ENCODE measurements at places on chromosomes 2 and 18. TPM values are rescaled to one million over a fixed set of nuclear protein-coding genes. Genes with fewer than 3 reads are reported as not detected.

- no peak overlapping the region for H3K4me3 ChIP-seq
- H3K27ac ChIP-seq: no peak overlapping the region
- H3K4me1 ChIP-seq: no peaks in the 10 kb centered on the region
- DNase-seq: no peak
Observed at GRCh38 chr2:226730481-226730880, 69.1 kb downstream of the IRS1 start.

- H3K27me3 ChIP-seq: no peaks in the 10 kb centered on the region
- no peaks in the 10 kb centered on the region for H3K4me1 ChIP-seq
- no peaks in the 10 kb centered on the region for H3K36me3 ChIP-seq
- no peak overlapping the region for H3K27ac ChIP-seq
Observed at GRCh38 chr18:6976935-6977334, 140.7 kb downstream of the LAMA1 start.

DNA sequence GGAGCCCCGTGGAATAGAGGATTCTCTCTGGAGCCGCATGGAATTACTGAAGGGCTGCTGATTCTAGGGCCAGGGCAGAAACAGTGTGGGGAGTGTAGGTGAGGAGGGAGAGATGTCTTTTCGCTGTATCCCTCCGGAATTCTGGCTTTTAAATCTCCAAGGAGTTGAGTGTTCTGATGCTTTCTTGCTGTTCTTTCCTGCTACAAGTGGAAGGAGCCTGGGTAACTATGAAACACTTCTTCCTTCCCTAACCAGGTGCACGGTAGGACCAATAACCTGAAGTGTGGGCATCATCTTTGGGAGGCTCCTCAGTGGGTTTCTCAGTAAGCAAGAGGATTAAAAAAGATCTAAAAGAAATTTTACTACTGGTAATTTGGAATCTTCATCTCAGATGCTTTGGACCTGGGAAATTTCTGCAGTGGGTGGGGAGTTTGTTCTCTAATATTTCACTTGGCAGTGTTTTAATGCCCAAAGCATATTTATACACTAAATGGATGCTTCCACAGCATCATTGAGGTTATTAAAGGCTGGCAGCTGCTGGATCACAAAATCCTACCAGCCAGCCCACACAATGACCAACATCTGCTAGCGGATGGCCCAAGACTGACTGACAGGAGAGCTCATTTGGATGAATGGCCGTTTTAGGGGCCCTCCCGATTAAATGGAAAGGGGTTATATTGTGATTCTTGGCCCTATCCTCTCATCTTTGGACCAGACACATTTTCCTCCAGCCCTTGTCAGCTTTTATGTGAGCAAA is 2.1 kb downstream of the EML6 start:
- H3K4me3 ChIP-seq: no peak overlapping the region
- H3K27me3 ChIP-seq: peaks cover 12% of the 10 kb centered on the region
- H3K36me3 ChIP-seq: no peaks in the 10 kb centered on the region
- no peak for DNase-seq
- peaks cover 13% of the 10 kb centered on the region for H3K4me1 ChIP-seq

DNA sequence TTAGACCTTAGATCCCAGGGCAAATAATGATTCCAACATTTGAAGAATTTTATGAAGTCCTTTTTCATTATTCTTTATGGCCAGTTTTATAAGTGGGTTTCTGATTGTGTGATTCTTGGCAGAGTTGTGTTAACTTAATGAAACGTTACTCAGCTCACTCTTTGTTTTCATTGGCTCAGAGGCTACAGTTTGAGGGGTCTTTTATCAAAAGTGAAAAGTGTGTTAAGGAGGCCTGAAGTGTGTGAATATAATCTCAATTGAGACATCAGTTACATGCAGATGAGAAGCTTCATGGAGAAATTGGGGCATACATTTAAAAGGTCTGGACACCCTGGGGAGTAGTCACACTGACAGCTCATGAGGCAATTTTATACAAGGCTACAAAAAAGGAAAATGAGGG is 74.6 kb downstream of the ASXL3 start:
- H3K27ac ChIP-seq: no peak overlapping the region
- no peak for DNase-seq

DNA sequence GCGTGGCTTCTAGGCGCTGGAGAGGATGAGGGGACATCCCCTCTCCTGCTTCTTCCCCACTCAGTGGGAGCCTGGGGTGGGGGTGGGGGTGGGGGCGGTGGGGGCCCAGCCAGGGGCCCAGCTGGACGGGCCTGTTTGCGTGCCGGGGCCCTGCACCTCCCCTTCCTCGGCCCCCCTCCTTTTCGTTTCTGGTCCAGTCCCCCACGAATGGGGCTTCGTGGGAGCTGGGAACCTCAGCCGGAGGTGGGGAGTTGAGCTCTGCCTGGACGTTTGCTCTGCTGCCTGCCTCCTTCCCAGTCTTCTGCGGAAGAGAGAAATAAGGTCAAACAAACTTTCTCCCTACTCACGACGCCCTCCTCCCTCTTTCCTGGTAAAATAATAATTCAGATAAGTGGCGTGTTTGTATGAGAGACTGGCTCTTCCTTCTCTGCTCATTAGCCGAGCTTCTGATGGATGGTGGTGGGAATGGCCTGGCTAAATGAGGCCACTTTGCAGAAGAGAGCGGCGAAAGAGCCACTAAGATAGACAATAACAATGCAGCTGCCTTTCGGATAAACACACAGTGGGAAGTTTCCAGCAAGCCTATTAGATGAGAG is 782 bp downstream of the MTA3 start:
- peaks cover 26% of the 10 kb centered on the region for H3K4me1 ChIP-seq
- no peaks in the 10 kb centered on the region for H3K36me3 ChIP-seq
- H3K27ac ChIP-seq: peak overlapping the region; percentile 33
- H3K4me3 ChIP-seq: peak overlapping the region; percentile 60

DNA sequence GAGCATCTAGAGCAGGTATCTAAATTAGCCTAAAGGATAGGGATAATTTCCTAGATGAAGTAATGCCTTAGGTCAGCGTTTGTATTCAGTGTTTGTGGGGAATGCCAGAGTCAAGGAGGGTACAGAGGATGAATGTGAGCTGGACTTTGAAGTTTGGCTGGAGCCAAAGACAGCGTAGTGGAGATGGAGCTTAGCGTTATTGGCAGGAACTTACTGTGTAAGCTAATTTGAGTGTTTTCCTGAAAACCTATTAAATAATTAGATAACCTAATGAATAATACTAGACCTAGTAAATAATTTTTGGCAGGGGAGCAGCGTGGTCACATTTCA is 4.2 kb downstream of the RNF138 start:
- H3K27ac ChIP-seq: no peak overlapping the region
- no peaks in the 10 kb centered on the region for H3K27me3 ChIP-seq
- no peak for DNase-seq
- peak overlapping the region; percentile 39 for H3K4me3 ChIP-seq

The CCDC68 gene
- polyA plus RNA-seq: not detected

The IL1R1 gene
- 0.30 TPM for polyA plus RNA-seq

The SMAD7 gene
- polyA plus RNA-seq: 7.0 TPM

The RESP18 gene
- not detected for polyA plus RNA-seq

The ANKRD30BL gene
- polyA plus RNA-seq: not detected
